ENCODE measurements at places on chromosomes 13 and 19. TPM values are rescaled to one million over a fixed set of nuclear protein-coding genes. Genes with fewer than 3 reads are reported as not detected.

Gene FFAR3
- total RNA-seq = not detected

Gene CKM
- total RNA-seq = not detected

Gene LILRA2
- total RNA-seq = not detected

Gene NPAS1
- total RNA-seq = 0.79 TPM

Gene PBX4
- 0.10 TPM for total RNA-seq

Gene ACP5
- 2.4 TPM for total RNA-seq
